Activated T-helper 2 cell treated with anti-CD3 and anti-CD28 coated beads, Interferon-gamma antibody, Interleukin-2, Interleukin-4, amounts not matched to agents 10 μg/mL and 5 μg/mL and 100 μg/mL, durations not matched to agents 14 hours and 24 hours and 36 hours (primary cell): ENCODE measurements at places on chromosomes 6 and 20. TPM values are rescaled to one million over a fixed set of nuclear protein-coding genes. Genes with fewer than 3 reads are reported as not detected.

SMPDL3A gene
- 1.3 and 1.6 TPM in 2 replicates for total RNA-seq

PDYN gene
- total RNA-seq: not detected in 2 replicates

FAM83B gene
- not detected in 2 replicates for total RNA-seq

PSMG4 gene
- total RNA-seq: 26.4 and 30.9 TPM in 2 replicates

VGLL2 gene
- not detected in 2 replicates for total RNA-seq

DNA sequence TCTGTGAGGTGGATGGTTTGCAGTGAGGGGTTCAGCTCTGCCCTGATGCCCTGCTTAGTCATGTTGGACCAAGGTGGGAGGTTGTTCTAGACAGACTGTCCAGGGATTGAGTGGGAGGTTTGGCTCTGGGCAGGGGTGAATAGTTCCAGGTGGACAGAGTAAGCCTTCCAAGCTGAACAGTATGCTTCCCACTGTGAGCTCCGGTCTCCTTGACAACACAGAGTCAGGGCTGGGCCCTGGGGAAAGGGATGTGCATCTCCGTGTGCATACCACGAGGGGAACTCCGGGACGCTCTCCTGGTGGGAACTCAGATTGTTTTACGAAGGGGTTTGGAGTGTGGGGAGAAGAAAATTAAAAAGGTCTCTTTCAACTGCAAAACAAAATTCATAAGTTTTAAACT is 174.7 kb downstream of the DHX35 start:
- DNase-seq: no peak
- H3K27ac ChIP-seq: no peak overlapping the region
- no peak overlapping the region for H3K4me3 ChIP-seq
- no peaks in the 10 kb centered on the region for H3K27me3 ChIP-seq
- H3K36me3 ChIP-seq: no peaks in the 10 kb centered on the region

GRCh38 chr6:43896329-43897255 is 126.6 kb downstream of the VEGFA start:
- H3K4me1 ChIP-seq: peaks cover under 1% of the 10 kb centered on the region
- H3K4me3 ChIP-seq: no peak overlapping the region
- H3K27me3 ChIP-seq: peaks cover 17% of the 10 kb centered on the region
- no peak overlapping the region for H3K27ac ChIP-seq
- H3K36me3 ChIP-seq: no peaks in the 10 kb centered on the region
- DNase-seq: no peak

DNA sequence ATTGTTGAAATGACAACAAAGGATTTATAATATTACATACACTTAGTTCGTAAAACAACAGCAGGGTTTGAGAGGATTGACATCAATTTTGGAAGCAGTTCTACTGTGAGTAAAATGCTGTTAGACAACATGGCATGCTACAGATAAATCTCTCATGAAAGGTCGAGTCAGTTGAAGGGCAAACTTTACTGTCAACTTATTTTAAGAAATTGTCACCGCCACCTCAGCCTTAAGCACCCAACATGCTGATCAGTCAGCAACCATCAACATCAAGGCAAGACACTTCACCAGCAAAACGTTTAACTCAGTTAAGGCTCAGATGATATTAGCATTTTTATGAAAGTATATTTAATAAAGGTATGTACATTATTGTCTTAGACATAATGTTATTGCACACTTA is 31.0 kb downstream of the CYB5R4 start:
- no peaks in the 10 kb centered on the region for H3K4me1 ChIP-seq
- no peak overlapping the region for H3K4me3 ChIP-seq
- H3K36me3 ChIP-seq: peaks cover 7% of the 10 kb centered on the region
- DNase-seq: no peak

GRCh38 chr6:141963543-141964295 is 169.0 kb upstream of the GJE1 start:
- H3K4me3 ChIP-seq: no peak overlapping the region
- H3K27me3 ChIP-seq: no peaks in the 10 kb centered on the region
- H3K27ac ChIP-seq: no peak overlapping the region

GRCh38 chr6:165769884-165770283 is 106.8 kb upstream of the PDE10A start:
- no peak overlapping the region for H3K4me3 ChIP-seq
- DNase-seq: no peak
- no peak overlapping the region for H3K27ac ChIP-seq
- peaks cover 5% of the 10 kb centered on the region for H3K4me1 ChIP-seq
- H3K27me3 ChIP-seq: peaks cover 1% of the 10 kb centered on the region
